ENCODE measurements at places on chromosomes 6 and 20.

DNA sequence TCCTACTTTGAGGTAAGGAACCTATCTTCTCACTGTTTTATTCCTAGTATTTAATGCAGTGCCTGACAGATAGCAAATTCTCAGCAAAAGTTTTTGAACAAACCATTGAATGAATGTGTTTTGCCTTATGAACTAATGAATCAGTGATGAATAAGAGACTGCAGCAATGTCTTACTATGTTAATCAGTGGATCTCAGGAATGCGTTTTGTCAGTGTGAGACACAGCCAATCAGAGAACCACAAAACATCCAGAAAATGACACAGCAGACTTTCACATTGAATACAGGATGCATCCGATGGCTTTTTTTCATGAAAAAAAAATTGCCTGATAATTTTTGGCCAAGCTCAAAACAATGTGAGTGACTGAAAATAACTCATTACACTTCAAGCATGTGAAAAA, 270.5 kb downstream of the BMP2 start:
- DNase-seq = no peak

- DNase-seq = no peak
These were observed 148.3 kb upstream of the POU3F2 start for GRCh38 chr6:98686008-98686601.

DNA sequence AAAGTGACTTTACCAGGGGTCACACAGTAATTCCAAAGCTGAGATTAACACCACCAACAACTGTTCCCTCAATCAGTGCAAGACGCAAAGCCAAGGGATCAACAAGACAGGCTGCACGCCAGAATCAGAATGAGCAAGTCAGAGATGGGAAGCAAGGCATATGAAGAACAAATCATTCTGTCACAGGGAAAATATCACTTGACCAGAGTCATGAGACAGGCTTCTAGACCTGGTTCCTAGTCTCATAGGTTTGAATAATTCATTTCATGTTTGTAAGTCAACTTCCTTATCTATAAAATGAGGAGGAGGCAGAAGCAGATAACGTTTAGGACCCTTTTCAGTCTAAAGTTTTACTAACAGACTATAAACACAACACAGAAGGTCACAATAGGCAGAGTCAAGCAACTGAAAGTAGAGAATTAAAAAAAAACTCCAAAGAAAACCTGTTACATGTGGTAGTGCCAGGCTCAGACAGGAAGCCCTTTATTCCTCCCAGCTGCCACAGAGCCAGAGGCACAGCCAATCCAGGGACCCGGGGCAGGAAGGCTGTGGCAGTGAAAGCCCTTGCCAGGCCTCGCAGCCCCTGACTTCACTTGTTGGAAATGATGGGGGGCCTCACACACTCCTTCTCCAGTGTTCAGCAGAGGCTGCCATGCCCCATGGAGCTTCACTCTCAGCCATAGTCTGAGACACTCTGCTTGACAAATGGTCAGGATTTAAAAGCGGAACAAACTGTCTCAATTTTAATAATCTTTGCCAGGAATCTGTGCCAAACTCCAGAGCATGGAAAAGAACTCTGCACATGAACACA, 29.2 kb upstream of the DST start:
- DNase-seq = no peak

DNA sequence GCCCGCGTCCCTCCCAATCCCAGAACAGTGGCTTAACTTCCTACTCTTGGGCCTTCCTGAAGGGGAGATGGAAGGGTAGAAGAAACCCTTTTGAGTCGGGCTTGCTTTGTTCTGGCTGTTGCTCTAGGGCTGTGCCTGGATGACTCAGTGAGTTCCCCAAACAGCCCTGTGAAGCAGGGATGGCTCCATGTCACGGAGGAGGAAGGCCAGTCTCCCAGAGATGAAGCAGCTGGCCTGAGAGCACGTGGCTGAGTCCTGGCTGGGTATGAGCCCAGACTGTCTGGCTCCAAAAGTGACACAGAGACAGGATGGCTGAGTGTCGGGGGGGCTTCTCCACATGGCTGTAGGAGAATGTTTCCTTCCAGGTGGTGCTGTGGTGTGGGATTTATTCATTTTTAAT, 4.6 kb downstream of the SYTL3 start:
- DNase-seq = peak; percentile 31

- no peak for DNase-seq
These were observed 63.1 kb downstream of the PSMG4 start for GRCh38 chr6:3321875-3322274.

DNA sequence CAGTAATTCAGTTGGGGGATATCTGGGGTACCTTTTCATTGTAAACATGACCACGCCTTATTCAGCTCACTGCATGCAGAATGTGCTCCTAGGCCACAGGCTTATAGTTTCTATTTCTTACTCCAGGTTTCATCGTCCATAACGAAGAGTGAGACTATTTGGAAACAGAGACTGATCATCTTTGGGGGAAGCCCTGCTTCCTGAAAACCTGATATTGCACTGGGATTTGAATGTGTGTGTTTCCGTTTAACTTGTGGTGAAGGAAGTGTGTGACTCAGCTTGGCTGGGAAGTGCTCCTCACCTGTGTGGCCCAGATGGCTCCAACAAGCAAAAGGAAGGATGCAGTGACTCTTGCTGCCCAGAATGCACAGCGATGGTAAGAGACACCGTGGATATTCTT, 19.6 kb upstream of the LTV1 start:
- DNase-seq = no peak

DNA sequence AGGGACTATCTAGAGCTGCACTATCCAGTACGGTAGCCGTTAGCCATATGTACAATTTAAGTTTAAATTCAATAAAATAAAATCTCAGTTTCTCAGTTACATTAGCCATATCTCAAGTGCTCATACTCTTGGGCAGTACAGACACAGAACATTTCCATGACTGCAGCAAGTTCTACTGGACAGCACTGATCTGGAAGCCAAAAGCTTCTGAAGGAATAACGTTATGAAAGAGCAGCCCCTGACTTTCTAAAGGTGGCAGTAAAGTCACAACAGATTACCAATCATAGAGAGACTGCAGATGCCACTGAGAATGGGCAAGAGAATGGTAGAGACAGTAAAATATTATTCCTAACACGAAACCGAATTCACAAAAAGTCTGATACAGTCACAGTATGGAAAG, 36.8 kb downstream of the NDRG3 start:
- DNase-seq = no peak

- no peak for DNase-seq
These were observed 4.1 kb upstream of the TXLNB start for GRCh38 chr6:139295901-139296300.

DNA sequence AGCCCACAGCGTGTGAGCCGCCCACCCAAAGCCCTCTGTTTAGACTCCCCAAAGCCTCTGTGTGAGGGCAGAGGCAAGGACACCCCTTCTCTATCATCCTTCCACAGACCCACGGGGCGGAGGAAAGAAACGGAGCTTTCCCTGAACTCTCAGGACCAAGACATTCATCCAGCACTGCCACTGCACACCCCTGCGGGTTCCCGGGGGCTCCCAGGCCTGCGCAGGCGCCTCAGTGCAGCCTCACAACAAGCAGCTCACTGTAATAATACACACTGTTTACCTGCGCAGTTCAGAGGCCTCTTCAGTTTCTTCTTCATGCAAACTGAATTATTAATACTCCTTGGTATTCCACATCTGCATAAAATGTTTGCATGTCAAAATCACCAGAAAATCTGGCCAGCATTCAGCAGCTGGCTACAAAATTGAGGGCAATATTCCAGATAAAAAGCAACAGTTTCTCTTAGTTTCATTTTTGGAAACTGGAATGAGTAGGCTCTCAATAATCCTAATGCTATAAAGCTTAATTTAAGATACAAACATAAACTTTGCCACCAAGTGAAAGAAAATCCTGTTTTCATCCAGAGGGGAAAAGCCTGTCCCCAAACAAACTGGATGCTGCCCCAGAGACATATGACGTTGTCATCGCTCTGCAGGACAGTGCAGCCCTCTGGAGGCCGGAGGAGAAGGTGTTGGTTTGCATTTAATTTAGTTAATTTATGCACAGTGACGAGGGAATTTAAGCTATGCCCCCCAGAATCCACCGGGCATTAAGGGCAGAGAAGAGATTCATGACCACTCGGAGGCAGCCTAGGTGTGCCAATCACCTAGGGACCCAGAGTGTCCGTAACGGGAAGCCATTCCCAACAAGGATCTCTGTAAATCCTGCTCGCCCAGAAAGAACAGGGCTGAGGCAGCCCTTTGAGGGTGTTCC, 45.3 kb downstream of the NINL start:
- no peak for DNase-seq

GRCh38 chr20:25318471-25319240, 70.8 kb downstream of the PYGB start:
- no peak for DNase-seq

DNA sequence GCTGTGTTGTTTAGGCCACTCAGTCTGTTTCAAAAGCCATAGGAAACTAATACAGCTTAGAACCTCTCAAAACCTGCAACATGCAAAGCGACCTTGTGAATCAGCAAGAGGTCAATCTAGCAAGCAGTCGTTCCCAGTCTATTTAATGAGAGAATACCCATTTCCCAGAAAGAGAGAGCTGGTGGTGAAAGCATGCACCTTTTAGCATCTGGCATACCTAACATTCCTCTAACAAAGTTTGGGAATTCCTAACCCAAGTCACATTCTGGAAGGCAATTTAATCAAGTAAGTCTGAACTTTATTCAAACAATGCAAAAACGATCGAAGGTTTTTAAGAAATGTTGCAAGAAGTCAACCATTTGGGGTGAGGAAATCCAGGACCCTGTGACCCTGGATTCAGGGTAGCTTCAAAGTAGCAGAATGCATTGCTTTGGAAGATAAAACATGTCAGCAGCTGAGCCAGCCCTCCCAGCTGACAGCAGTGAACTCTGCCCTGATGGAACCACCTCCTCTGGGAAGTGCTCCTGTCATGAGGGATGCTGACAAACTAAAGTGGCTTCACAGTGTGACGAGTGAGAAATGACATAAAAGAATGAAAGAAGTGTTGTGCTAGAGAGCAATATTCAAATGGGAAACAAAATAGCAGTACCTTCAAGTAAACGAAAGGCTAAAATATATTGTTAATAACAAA, 104.8 kb downstream of the GMDS start:
- no peak for DNase-seq

DNA sequence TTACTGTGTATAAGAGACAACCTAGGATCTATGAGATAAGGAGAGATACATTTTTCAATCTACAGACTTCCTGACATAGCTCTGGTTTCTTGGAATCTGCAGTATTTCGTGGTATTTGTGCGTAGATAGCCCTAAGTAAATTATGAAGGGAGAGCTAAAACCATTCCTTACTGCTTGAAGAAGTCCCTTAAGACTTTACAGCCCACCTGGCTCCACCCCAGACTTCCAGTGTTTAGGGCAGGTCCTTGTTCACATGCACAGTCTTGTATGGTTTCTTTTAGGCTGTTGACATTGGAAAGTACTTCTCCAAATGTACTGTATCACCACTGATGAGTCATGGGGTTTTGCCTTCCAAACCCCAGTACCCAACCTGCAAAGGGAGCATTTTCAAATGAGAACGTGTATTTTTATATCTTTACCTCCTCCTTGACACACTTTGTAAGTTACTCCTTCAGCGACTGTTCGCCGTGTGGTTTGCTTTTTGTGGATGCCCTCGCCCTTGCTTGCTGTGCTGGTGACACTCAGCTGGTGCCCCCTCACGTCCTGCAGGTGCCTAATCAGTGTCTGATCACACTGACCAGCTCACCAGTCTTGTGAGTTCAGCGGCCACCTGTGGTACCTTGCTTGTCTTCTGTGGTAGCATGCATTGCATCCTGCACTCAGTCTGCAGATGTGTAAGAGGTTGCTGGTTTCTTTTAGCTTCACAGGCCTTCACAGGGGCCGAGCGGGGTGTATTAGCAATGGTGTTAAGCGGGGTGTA, 73.3 kb downstream of the IGF2R start:
- DNase-seq = no peak

DNA sequence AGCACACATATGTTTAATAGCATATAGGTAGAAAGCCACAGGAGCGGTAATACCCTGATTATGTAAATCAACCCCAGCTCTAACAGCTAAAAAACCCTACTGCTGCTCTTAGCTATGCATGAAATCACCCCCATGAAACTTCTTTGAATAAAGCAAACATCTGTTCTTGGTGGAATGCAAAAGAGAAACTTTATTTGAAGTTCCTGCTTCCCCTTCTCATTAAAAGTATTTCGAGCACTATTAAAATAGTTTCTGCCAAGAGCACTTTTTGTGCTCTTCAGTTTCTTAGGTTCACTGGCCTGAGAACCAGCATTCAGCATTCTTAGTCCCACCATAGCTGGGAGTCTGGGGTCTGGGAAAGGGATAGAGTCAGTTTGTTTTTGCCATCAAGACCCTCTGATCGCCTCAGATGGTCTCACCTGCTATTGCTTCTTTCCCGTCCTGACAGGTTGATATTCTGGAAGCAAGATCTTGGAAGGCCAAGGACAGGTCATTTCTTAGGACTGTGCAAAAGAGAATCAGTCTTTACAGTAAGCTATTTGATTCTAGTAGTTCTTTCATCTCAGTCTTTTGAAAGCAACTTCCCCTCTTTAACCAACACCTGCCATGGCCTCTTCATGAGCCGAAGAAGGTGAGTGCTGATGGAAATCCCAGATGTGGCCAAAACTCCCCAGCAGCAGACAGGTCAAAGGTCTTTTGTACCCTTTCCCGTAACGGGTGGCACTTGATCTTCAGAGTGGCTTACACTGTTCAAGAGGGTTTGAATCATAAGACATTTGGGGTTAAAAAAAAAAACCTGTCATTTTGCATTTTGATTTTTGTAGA, 76.5 kb upstream of the TMEM170B start:
- no peak for DNase-seq

DNA sequence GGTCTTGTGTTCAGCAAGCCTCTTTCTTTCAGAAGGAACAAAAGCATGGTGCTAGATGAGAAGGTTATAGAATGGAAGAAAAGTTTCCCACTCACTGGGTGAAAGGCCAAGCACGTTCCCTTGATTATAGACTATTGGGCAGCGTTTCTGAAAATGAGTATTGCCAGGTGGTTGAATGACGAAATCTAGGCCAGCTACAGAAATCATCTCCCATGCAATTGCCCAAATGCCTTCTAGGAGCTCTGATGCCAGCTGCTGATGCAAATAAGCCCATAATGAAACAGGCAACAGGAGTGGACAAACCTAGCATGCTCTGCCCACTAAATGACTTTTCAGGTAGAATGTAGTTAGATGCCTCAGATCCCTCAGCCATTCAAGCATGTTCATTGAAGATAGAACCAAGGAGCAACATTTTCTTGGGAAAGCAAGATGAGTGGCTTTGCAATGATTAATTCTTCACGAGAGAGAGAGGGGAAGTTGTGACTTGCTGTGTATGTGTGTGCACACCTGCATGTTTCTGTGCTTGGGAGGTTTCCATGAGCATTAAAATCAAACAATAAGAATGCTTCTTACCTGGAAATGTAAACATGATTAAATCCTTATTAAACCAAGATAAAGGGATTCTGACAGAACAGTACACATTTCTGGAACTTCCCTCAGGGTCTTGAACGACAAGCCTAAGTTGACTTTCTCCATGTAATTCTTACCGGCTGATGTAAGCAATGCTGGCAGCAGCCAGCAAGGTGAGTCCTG, 43.6 kb downstream of the ADTRP start:
- DNase-seq = no peak
